ENCODE measurements at places on chromosomes 11 and 22. TPM values are rescaled to one million over a fixed set of nuclear protein-coding genes. Genes with fewer than 3 reads are reported as not detected.

Gene CRELD2
- 123 TPM for total RNA-seq

Gene TRPC6
- total RNA-seq = 0.09 TPM

Gene PRDM10
- total RNA-seq = 2.9 TPM

Gene ZFTA
- 10.2 TPM for total RNA-seq

Gene MMP12
- total RNA-seq = 0.28 TPM

Measured in smooth muscle cell of bladder (primary cell).